ENCODE measurements at places on chromosomes 2 and 18.

- no peak for DNase-seq
Observed at GRCh38 chr2:36812196-36812595, 115.7 kb downstream of the VIT start.

GRCh38 chr18:2112435-2113045 lies 458.8 kb downstream of the METTL4 start:
- DNase-seq = no peak

GRCh38 chr2:109046925-109047508 lies 58.0 kb upstream of the EDAR start:
- no peak for DNase-seq

GRCh38 chr2:168336786-168337388 lies 89.5 kb upstream of the STK39 start:
- DNase-seq = peak; percentile 23

GRCh38 chr18:48197819-48198218 lies 211.4 kb downstream of the ZBTB7C start:
- no peak for DNase-seq

DNA sequence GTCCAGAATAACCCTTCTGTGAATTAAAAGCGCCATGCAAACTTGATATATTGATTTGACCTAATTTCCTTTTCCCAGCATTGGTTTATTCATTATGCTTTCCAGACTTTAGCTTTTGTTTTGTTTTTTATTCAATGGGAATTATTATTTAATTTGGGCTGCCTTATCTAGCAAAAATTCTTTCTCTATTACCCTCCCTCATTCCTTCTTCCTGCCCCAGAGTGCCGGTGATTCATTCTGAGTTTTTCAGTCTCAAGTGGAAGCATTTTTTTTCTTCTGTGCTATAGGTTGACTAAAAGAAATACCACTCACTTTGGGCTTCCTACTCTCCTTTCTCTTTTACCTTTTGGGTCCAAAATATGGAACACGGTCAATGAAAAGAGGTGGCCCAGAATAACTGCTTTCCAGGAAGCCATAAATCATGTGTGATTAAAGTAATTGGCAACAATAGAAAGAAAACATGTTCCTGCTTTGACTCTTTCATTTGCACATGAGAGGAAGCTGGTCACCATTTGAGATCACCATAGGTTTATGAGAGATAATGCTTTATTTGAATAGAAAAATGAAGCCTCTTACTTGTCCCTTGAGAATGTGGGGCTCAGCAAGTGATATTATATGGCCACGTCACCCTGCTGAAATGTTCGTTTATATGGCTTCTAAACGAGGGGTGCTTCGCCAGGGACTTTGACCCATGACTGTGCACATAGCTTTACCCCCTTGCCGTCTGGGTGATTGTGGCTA lies 422.8 kb upstream of the ZEB2 start:
- no peak for DNase-seq

GRCh38 chr2:160405077-160405867 lies 88.3 kb downstream of the RBMS1 start:
- peak; percentile 38 for DNase-seq

GRCh38 chr2:70901227-70902066 lies 34.3 kb upstream of the ATP6V1B1 start:
- no peak for DNase-seq

DNA sequence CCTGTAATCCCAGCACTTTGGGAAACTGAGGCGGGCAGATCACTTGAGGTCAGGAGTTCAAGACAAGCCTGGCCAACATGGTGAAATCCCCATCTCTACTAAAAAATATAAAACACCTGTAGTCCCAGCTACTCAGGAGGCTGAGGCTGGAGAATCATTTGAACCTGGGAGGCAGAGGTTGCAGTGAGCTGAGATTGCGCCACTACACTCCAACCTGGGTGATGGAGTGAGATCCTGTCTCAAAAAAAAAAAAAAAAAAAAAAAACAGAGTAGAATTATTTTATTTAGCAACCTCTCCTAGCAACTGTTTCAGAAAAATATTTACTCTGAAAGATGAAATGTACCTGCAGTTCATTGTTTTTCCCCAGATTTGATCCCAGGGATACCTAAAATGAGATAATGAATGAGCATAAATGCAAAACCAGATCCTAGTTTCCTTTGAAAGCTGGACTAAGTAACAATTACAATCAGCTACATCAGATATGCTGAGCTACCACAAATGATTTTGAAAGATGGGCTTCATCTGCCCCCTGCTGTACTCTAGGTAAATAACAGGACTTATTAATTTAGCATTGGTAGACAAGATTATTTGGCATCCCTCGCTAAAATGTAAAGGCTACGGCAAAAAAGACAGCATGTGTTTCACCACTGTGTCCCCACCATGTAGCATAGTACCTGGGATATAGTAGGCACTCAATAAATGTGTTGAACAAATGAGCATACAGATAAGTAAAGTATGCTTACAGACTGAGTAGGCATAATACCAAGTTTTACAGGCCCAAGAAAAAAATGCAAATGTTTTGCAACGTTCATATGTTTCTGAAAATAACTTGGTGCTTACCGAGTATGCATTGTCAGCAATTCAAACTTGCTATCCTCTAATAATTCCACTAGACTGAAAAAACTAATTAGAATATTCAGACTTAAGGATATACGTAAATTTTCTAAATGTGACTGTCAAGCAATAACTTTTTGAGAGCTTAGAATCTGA lies 102.5 kb downstream of the ATL2 start:
- DNase-seq = peak; percentile 56

- DNase-seq = no peak
Observed at GRCh38 chr18:6878556-6879297, 149.2 kb downstream of the ARHGAP28 start.

GRCh38 chr2:66242099-66242789 lies 192.7 kb upstream of the MEIS1 start:
- no peak for DNase-seq

GRCh38 chr18:3720818-3721545 lies 271.0 kb downstream of the TGIF1 start:
- no peak for DNase-seq

- DNase-seq = no peak
Observed at GRCh38 chr2:214215107-214215506, 195.7 kb upstream of the VWC2L start.

DNA sequence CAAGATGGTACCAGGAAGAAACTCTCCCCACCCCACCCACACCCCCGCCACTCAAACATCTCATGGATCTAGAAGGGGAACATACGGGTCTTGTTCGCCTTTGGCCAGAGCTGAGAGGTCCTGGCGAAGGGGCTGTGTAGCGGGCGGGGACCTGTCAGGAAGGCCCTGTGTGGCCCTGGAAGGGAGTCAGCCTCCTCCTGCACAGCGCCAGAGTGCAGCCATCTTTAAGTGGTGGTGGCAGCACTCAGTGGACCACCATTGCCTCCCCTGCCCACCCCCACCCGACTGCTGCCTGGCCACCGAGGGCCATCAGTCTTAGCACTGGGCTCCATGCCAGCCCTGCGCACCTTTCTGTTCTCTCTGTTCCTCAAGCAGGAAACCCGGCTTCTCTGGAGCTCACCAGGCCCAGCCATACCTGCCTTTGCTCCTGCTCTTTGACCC lies 11.6 kb upstream of the FAHD2A start:
- DNase-seq = no peak

GRCh38 chr2:207876842-207877535 lies 107.3 kb upstream of the FZD5 start:
- DNase-seq = no peak

DNA sequence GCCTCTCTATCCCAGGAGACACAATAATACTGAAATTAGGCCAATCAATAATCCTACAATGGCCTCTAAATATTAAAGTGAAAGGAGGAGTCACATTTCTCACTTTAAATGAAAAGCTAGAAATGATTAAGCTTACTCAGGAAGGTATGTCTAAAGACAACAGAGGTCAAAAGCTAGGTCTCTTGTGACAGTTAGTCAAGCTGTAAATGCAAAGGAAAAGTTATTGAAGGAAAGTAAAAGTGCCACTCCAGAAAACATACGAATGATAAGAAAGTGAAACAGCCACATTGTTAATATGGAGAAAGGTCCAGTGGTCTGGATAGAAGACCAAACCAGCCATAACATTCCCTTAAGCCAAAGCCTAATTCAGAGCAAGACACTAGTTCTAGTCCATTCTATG lies 9.5 kb downstream of the SESTD1 start:
- DNase-seq = no peak

DNA sequence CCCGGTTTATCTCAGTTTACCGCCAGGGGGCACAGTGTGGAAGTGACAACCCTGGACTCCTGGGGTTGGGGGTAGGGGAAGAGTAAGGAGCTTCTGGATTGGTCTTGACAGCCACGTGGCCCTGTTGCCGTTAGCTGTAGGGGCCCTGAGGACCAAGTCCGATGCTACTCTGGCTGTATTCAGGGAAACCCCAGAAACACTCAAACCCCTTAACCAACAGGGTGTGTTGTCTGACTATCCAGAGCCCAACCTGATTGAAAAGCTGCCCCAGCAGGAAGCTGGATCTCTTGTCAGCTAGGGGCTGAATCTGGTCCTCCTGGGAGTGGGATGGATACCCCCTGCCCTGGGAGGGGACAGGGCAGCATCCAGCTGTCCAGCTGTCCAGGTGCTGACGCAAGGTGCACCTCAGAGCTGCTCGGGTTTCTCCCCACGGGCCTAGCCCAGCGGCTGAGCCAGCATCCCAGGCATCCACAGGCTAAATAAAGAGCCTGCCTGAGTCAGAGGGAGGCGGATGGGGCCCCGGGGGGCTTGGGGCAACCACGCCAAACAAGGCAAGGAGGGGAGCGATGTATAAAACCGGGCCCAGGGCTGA lies 3.1 kb upstream of the GMPPA start:
- peak; percentile 75 for DNase-seq

DNA sequence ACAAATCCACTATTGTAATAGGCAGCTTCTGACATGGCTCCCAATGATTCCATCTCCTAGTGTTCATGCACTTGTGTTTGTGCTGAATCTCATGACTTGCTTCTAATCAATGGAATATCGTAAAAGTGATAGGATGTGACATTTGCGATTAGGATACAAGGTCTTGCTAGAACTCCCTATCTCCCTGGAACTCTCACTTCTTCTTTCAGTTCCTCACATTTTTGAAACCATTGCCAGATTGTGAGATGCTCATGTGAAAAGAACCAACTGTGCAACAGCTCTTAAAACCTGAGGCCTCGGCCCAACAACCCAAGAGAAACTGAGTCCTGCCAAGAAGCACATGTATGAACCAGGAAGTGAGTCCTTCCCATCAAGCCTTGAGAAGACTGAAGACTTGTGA lies 226.9 kb upstream of the DTNA start:
- DNase-seq = no peak

DNA sequence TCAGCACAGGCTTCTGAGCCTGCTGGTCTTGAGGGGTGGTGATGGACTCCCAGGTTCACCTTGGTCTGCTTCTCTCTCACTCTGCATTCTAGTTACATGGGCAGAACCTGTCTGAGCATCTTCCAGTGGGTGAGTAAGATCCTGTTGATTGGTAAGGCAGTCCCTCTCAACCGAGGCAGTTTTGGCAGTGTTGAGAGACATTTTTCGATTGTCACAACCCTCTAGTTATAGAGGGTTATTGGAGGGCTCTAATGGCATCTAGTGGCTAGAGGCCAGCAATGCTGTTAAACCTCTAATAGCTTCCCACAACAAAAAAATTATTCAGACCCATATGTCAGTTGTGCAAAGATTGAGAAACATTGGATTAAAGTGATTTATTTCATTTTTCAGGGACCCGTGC lies 9.3 kb upstream of the MGAT5 start:
- no peak for DNase-seq

DNA sequence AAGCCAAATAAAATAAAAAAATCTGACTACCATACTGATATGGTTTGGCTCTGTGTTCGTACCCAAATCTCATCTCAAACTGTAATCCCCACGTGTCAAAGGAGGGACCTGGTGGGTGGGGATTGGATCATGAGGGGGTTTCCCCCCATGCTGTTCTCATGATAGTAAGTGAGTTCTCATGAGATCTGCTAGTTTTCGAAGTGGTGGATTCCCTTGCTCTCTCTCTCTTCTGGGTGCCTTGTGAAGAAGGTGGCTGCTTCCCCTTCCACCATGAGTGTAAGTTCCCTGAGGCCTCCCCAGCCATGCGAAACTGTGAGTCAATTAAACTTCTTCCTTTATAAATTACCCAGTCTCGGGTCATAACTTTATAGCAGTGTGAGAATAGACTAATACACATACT lies 123.8 kb upstream of the WDSUB1 start:
- DNase-seq = no peak

GRCh38 chr2:206611736-206612135 lies 30.6 kb upstream of the FAM237A start:
- no peak for DNase-seq

- DNase-seq = no peak
Observed at GRCh38 chr2:211216221-211216620, 659.8 kb downstream of the CPS1 start.

DNA sequence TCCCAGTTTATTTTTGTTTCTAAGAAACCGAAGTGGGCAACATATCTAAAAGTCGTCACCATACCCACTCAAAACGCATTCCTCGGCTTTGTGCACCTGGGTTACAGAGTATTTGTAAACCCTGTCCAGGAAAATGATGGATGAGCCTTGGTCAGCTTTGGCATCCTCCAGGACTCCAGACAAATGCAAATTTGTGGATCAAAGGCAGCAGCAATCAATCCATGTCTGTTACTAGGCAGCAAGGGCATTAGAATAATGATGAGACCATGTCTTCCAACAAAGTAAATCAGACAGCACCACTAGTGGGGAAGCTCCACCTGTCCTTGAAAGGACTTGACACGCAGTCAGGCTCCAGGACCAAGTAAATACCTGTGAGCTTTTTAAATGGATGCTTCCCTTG lies 672.6 kb upstream of the GYPC start:
- no peak for DNase-seq

- no peak for DNase-seq
Observed at GRCh38 chr2:164473021-164473420, 148.3 kb downstream of the GRB14 start.

- DNase-seq = no peak
Observed at GRCh38 chr2:176424746-176425145, 155.5 kb downstream of the MTX2 start.

GRCh38 chr2:158184001-158184400 lies 82.3 kb downstream of the UPP2 start:
- no peak for DNase-seq

- no peak for DNase-seq
Observed at GRCh38 chr18:51647346-51647745, 449.9 kb upstream of the MEX3C start.

DNA sequence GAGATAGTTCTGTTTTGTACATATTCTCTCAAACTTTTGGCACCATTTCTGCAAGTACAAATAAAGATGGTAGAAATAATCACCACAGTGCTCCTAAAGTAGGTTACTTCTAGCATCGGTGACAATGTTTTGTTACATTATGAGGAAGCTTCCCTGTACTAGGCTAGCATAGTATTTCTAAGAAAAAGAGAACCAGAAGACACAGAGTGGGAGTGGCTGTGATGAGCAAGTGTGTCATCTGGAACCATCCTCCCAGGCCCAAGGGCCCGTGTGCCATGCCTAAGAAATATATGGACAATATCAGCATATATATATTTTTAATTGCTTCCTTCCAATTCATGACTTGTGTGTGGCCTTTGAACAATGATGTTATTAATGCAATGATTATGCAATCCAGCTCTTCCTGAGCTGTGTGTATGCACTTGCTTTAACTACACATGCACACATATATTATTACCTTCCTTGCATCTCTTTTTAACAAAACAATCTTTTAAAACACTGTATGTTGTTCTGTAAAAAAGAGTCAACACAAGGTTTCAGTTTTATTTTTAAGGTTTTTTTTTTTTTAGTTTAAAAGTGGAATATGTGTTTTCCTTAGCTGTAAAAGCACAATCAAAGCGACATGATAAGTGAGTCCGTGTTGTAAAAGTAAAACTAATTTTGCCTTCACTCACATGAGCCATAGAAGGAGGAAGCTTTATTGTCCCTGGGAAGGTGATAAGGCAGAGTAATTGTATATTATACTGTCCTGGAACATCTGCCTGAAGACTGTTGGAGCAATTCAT lies 303.9 kb downstream of the ZNF407 start:
- no peak for DNase-seq
